Aorta (tissue), 5 donors: ENCODE measurements at places on chromosomes 6 and 20. TPM values are rescaled to one million over a fixed set of nuclear protein-coding genes. Genes with fewer than 3 reads are reported as not detected.
A peak's percentile ranks its signal among the peaks of the same experiment; 100 is the strongest.

DNA sequence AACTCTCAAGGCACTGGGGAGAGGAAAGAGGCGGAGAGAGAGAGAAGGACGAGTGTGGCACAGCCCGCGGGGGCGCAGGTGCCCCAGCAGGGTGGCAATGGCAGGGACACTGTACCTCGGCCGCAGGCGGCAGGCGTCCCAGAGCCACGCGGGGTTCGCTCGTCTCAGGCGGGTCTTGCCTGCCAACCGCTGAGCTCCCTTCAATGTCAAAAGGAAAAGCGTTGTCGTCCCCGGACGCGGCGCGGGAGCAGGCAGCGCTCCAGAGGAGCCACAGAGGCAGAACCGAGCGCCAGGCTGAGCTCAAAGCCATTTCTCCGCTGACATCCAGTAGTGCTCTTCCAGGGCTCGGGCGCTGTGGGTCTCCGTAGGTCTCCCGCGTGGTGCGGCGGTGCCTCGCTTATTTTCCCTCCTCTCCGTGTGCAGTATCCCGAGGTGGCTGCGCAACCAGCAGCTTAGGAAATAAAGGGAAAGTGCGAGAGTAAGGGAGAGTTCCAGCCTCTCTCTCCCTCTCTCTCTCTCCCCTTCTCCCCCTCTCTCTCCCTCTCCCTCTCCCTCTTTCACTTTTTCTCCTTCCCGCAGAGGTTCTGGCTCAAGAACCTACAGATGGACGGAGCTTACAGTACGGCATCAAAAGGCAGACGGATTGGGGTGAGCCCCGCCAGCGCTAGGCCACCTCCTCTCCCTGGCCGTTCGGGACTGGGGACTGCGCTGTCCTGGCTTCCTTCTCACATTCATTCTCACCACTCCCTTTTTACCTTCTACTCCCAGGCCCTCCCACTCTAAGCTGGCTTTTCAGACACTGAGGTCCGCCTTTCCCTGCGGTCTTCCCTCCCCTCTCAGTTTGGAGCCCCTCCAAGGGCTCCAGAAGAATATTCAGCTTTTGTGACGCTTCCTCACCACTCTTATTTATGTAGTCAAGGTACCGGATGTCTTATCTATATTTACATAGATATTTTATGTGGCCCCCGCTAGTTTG lies at the start of gene LAMA4:
LAMA4 (minus strand) TSS at position 727 of the 976 bp plus-strand sequence; CDS start at position 310, 417 bp downstream.
- H3K36me3 ChIP-seq, result no peaks in the 10 kb centered on the region
- peak; percentile 56 for DNase-seq
- H3K27me3 ChIP-seq, result no peaks in the 10 kb centered on the region
- H3K4me3 ChIP-seq, result peak within 1 kb of the TSS; percentile 79

GRCh38 chr6:82353848-82354247 lies 9.8 kb upstream of the TPBG start:
- no peak overlapping the region for H3K27ac ChIP-seq
- H3K4me1 ChIP-seq, result no peaks in the 10 kb centered on the region
- no peak for DNase-seq

DNA sequence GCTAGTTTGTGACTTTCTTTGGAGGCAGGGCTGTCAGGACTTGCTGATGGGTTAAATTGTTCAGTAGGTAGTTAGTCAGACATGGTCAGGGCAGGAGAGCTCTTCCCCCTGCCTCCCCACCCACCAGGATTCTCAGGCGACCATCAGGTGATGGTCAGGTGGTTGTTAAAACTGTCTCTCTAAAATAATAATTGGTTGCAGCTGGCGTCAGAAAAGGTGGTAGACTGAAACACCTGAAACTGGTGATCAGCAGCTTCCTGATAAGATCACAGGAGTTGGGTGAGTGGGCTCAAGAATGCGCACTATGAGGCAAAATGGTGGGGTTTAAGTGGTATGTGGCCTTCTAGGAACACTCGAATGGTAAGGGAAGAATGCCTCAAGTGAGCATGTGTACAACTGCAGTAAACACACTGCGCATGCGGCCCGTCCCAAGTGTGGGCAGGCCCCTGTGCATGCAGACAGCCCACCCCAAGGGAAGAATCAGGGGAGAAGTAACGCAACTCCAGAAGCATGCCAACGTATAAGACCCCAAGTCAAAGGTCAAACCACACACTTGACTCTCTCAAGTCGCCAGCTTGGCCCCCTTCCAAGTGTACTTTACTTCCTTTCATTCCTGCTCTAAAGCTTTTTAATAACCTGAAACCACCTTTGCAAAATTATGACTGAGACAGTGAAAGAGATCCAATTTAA lies 7.9 kb upstream of the BLCAP start:
- no peak overlapping the region for H3K4me3 ChIP-seq
- DNase-seq, result no peak
- H3K4me1 ChIP-seq, result no peaks in the 10 kb centered on the region
- H3K27me3 ChIP-seq, result no peaks in the 10 kb centered on the region

SFTA2 gene
- total RNA-seq, result not detected

ANKRD66 gene
- not detected for total RNA-seq
